Hematopoietic multipotent progenitor cell treated with erythropoietin and hydrocortisone succinate and interleukin-3 and kit ligand, for 4 days (in vitro differentiated cells): ENCODE measurements at places on chromosomes 4 and X.

DNA sequence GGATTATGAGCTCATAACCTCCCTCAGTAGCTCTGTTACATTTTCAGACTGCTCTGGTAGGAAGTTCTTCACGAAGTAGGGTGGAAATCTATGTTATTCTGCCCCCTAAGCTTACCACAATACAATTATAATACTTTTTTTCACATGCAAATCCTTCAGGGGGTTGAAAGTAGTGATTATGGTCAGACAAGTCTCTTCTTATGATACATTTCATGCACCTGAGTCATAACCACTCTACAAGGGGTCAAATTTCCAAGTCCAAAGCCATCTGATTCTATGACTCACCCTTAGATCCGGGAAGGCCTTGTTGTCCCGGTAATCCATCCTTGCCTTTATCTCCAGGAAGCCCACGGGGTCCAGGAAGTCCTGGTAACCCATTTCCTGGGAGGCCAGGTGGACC lies 95.2 kb downstream of the ATG4A start:
- DNase-seq: no peak

DNA sequence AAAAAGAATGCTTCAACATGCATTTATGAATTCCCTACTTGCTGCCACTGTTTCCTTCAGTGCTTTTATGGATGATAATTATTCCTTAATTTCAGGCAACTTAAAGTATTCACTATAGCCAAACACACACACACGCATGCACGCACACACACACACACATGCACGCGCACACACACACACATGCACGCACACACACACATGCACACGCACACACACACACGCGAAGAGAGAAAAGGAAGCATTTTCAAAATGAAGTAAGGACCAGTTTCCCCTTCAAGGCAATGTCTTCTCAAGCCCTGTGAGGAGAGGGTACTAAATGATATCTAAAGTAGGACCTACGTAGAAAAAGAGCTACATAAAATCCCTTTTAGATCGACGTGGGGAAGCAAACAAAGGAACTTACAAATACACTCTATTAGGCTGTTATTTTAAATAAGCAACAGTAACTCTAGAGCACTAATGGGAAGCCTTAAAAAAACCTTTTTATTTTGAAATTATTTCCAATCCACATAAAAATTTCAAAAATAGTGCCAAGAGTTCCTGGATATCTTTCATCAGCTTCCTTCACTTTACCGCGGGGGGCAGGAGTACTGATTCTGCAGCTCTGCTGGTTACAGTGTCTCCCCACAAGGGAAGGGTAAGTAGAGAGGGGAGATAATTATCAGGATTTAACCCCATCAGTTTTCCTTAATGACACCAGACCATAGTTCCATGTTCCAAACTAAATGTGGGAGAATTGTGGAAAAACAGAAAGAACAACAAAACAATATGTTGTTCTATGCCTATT lies 13.7 kb downstream of the IRF2 start:
- peak; percentile 66 for DNase-seq

- peak; percentile 65 for DNase-seq
Measured at GRCh38 chr4:5018096-5018495, 1.2 kb downstream of the CYTL1 start.

DNA sequence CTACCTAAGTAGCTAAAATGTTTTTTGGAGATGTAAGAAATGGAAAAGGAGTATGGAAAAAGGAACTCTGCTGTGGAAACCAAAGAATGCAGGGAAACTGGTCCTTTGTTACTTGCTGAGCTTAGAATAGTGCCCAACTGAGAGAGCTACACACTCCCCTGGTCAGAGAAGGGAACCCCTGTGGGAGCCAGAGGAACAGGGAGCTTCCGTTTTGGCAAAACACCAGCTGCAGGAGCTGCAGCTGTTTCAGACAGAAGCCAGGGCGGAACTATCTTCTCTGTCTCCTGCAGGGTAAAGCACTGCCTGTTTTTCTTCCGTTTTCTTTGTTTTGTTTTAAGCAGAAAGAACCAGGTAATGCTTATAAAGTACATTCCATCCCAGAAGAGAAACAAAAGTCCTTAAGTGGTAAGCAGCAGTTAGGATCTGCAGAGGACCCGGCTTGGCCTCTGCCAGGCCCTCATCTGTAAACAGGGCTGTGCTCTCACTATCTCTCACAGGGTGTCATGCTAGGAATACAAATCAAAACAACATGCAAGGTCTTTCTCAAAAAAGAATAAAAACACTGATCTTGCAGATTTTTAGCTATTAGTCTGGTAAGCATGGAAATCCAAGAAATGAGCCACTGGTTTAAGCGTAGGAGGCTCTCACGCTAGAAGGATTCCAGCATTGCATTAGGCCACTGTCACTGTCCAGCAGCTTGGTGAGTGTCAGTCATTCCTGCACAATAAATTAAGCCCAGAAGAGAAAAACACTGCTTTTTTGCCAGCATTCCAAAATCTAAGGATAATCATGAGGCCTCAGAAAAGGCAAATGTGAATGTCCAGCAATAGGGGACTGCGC lies 76.1 kb downstream of the CHST7 start:
- DNase-seq: peak; percentile 74

- no peak for DNase-seq
Measured at GRCh38 chrX:3145716-3146115, 104.4 kb downstream of the ARSF start.

DNA sequence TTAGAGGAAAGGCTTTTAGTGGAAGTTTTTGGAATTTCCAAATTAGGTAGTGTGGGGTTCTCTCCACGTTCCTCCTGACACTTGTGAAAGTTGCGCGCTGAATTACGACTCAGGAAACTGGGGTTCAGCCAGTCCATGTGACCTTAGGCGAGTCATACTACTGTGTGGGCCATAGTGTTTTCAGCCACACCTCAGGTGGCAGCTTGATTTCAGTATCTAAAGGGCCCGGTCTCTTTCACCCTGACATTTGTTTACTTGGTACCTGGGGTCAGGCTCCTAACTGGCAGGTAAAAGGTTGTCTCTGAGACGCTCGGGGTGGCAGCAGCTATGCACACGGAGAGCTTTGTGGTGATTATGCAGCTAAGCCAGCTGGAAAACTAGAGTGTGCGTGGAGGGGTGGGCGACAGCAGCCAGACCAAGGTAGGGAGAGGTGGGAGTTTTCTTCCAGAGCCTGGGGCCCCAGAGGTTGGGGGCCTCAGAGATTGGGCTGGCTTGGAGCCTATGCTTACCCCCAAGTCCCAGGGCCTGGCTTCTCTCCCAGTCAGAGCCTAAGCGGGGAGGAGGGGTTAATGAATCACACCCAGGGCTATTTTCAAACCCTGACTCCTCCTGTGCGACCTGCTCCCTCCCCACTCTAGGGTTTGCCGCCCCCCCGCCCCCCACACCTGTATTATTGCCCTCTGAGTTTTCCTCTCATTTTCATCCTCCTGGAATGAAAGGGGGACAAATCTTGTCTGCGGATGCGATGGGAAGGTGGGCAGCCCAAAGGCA lies 47.2 kb downstream of the STARD8 start:
- DNase-seq: peak; percentile 39

DNA sequence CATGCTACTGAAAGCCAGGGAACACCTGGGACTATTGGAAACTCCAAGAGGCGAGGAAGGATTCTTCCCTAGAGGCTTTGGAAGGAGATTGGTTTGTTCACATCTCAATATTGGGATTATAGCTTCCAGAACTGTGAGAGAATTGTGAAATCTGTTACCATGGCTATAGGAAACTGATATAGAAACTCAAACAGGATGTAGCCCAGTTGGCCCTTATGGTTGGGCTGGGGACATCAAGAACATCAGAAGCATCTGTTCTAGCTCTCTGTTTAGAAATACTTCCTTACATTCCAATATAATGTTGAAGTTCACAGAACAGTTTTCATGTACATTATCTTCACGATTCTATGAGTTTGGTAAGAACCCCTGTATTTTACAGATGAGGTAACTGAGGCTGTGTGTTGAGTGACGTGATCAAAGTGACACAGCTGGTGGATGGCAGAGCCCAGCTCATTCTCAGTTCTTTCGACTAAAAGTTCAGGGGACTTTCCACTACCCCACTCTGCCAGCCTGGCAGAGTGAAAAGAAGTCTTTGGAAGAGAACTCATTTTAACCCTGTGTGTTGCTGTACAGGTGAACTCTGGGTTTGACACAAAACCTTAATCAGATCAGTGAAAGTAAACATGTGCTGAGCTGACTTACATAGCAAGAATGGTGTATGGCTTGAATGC lies 183.0 kb downstream of the GBA3 start:
- DNase-seq: no peak
